ENCODE measurements at places on chromosomes 16 and 17.
A peak's percentile ranks its signal among the peaks of the same experiment; 100 is the strongest.

DNA sequence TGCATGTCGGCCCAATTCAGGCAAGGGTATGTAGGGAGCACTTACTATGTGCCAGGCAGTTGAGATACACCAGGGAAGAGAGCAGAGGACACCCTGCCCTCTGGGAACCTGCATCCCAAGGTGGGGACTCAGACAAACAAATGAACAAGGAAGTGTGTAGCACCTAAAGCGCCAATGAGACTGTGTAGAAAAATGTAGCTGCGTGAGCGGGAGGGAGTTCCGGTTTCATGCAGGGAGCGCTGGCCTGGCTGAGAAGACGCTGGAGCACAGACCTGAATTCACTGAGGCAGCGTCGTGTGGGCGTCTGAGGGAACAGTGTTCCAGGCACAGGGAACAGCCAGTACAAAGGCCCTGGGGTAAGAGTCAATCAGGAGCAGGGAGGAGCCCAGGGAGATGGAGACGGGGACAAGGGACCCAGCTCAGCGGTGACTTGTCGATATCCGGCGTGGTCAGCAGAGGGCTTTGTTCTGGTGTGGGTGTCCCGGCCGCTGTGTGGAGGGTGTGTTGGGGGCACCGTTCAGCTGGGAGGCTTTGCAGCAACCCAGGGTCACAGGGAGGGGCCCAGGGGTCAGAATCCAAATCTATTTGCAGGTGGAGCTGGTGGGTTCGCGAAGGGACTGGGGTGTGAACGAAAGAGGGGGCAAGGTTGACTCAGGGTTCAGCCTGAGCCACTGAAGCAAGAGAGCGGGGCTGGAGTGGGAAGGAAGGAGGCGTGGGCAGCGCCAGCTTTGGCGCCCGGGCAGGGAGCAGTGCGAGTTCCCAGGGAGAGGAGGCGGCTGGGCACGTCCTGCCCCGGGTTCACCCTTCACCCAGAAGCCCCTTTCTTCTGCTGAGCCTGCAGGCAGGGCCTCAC, 17.8 kb upstream of the OSGIN1 start:
- peaks cover under 1% of the 10 kb centered on the region for H3K4me1 ChIP-seq
- no peaks in the 10 kb centered on the region for H3K36me3 ChIP-seq
- peak overlapping the region; percentile 52 for H3K27ac ChIP-seq

DNA sequence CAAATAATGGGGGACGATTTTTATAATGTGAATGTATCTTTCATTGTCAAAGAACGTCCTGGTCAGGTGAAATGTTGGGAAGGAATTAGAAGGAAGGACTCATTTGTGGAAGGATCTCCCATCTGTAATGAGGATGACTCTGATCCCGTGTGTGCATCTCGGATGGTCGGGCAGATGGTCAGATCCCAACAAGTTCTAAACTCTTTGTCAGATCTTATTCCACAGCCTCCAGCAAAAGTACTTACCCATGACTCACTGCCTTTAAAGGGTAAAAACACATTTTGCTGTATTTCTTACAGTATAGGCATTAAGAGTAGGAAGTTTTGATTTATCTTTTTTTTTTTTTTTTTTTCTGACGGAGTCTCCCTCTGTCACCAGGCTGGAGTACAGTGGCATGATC, 539 bp upstream of the KRTAP4-8 start:
- H3K4me1 ChIP-seq, result peaks cover 34% of the 10 kb centered on the region
- no peak overlapping the region for H3K27ac ChIP-seq
- peaks cover 13% of the 10 kb centered on the region for H3K36me3 ChIP-seq
- H3K27me3 ChIP-seq, result no peaks in the 10 kb centered on the region
- no peak overlapping the region for H3K4me3 ChIP-seq
- no peak for DNase-seq

GRCh38 chr17:20999841-21000532, 42.8 kb downstream of the USP22 start:
- H3K4me3 ChIP-seq, result no peak overlapping the region
- peaks cover 15% of the 10 kb centered on the region for H3K4me1 ChIP-seq
- peak overlapping the region; percentile 76 for H3K27ac ChIP-seq
- no peaks in the 10 kb centered on the region for H3K27me3 ChIP-seq
- peaks cover 41% of the 10 kb centered on the region for H3K36me3 ChIP-seq

- no peaks in the 10 kb centered on the region for H3K36me3 ChIP-seq
- DNase-seq, result no peak
- H3K4me1 ChIP-seq, result peaks cover 41% of the 10 kb centered on the region
- peaks cover 7% of the 10 kb centered on the region for H3K27me3 ChIP-seq
- H3K27ac ChIP-seq, result no peak overlapping the region
These were observed 197.6 kb downstream of the ENGASE start for GRCh38 chr17:79272220-79272619.

Data from WTC11 (cell line).